ENCODE measurements at places on chromosomes 13 and 19.

DNA sequence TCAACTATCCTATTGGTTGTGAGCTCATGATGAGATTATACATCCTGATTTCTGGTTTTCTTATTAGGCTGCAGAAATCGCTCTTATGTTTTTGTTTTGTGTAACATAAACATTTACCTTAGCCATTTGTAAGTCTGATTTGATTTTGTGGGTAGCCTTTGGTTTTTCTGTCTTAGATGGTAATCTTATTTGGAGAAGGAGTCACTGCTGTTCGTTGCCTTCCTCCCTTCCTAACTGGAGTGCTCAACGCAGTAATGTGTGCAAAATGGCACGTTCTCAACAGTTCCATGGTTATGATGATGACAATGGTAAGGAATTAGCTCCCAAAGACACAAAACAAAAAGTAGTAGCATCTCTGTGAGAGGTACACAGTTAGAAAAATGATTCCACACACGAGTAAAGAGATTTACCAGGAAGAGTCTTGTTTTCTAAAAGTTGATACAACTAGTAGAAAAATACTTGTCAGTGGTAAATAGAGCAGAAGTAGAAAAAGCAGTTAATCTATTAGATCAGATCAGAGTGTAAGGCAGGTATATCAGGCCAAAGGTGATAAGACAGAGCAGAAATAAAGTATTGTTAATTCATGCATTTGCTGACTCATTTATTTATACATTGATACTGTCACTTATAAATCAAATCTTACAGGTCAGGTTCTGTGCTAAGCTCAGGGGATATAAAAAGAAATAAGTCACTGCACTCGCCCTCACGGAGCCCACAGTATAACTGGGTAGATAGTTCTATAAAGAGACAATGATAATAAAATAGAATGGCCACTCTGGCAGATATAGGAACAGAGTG is 270.0 kb downstream of the NALCN start:
- DNase-seq, result no peak

DNA sequence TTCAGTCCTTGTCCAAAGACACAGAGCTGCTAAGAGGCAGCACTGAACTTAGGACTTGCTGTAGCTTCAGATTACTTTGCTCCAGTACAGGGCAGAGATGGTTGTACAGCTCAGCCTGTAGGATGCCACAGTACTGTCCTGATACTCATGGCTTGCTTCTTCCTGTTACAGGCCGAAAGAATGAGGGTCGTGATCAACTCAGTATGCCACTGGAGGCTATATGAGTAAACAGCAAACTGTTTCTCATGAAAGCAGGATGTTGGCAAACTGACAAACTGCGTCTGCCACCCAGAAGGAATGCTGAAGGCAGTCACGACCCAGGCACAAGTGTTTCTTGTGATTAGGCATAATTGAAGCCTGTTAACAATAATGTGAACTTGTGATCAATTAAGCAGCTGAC is 2.8 kb downstream of the ZNF749 start:
- DNase-seq, result no peak

DNA sequence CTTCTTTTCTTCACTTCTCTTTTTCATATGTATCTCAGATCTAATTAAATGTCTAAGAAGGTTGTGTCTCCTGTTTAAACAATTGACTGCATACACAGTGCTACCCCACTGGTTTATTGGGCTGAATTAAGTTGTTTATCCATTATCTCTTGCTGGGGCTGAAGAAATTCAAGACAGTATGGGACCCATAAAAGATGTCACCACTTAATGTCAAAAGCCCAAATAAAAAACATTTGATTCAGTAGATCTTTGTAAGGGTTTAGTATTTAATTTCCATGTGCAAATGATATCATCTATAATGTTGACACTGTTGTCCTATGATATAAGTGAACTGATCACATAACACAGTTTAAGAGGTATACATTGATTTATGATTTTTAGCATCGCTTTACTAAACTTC is 1431.9 kb upstream of the PCDH20 start:
- no peak for DNase-seq

DNA sequence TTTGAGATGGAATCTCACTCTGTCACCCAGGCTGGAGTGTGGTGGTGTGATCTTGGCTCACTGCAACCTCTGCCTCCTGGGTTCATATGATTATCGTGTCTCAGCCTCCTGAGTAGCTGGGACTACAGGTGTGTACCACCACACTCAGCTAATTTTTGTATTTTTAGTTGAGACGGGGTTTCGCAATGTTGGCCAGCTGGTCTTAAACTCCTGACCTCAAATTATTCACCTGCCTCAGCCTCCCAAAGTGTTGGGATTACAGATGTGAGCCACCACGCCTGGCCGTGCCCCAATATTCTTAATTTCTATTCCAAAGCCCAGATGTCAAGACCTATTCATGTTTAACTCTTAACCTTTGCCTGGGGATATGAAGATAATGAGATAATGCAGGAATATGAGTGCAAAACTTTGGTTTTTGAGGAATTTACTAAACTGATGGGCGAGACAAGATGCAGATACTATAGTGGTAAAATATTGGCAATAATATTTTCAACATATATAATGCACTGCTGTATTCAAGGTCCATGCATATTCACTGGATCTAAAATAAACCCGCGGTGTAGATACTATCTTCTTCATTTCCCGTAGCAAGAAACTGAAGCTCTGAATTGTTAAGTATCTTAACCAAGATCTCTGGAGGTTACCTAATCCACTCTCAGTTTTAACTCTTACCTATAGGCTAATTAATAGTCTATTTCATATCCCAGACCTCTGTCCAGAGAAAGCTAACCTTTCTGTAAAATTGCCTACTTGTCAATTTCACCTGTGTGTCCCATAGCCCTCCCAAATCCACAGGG is 43.7 kb upstream of the HMGB1 start:
- DNase-seq, result no peak

DNA sequence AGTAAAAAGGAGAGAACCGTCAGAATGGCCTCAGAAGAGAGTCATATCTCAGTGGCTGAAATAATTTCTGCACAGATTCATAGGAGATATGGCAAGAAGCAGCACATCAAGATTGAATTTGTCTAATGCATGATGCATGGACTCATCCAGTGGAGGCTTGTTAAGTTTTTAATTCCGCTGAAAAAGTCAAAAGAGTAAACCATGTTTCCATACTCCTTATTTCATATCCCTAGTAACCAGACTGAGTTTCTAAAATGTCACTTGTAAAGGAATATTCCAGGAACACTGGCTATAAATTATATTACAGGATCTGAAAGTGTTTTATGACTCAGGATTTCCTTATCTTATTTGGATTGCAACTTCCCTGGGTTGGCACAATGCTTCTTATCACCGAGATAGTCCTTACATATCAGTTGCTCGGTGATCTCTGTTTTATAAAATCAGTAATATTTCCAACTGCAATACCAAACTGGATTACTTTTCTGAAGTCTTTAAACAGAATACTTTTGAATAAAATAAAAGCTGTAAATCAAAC is 180.2 kb upstream of the TSC22D1 start:
- no peak for DNase-seq

- no peak for DNase-seq
Observed at GRCh38 chr13:46666727-46667456, 113.9 kb downstream of the LRCH1 start.

All from foreskin keratinocyte (primary cell).